Left kidney (tissue), 8 donors: ENCODE measurements at places on chromosomes 1 and 21. TPM values are rescaled to one million over a fixed set of nuclear protein-coding genes. Genes with fewer than 3 reads are reported as not detected.

DNA sequence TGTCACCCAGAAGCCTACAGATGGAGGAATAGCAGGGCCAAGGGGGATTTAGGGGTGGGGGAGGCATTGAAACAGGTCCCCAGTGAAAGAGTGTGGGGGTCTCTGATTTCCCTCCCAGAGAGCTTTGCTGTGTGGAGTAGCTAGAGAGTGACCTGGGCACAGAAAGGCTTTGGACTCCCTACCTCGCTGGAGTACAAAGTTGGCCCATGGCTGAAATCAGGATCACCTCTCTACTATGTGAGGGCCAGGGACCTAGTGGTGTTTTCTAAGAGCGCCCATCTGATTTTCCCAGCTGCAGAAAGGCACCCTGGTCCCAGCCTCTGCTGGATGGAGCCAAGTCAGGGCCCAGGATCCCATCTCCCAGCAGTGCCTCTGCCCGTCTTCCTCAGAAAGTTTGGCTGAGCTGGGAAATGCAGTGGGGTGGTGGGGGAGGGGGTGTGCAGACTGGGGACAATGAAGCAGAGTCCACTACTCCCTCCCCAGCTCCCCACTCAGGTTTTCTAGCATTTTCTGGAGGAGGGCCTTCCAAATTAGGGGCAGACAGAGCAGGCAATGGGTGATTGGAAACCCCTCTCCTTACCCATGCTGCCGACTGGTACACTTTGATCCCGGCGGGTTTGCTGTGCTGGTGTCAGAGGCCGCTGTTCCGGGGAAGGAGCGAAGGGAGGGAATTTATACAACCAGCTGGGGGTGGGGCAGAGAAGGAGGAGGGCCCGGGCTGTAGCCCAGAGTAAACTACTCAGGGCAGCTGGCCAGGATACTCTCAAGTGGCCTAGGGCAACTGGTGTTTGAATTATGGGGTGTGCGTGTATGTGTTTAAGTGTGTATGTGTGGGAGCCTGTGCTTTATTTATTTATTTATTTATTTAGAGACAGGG is at the start of gene SELENBP1:
TSS of gene SELENBP1 (minus strand) at position 648 of the 877 bp plus-strand sequence. CDS start at position 584, 64 bp downstream.
- peak; percentile 72 for DNase-seq

- no peak for DNase-seq
Observed at GRCh38 chr1:47443530-47444296, 5.9 kb downstream of the FOXD2 start.

DNA sequence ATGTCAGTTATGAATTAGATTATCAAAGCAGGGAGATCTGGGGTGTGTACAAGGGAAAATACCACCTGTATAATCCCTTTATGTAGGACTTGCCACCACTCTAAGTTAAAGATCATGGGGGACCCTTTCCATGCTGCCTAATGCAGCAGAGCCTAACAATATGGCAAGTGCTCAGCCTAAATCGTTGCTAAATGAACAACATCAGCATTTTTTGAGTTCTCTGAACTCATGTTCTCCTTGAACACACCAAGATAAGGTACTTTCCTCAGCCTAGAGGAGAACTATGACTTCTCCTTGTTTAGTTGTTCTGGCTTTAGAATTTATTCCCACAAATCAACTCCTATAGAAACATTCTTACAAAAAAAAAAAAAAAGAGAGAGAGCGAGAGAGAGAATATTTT is 177.0 kb downstream of the DUSP10 start:
- DNase-seq = no peak

DNA sequence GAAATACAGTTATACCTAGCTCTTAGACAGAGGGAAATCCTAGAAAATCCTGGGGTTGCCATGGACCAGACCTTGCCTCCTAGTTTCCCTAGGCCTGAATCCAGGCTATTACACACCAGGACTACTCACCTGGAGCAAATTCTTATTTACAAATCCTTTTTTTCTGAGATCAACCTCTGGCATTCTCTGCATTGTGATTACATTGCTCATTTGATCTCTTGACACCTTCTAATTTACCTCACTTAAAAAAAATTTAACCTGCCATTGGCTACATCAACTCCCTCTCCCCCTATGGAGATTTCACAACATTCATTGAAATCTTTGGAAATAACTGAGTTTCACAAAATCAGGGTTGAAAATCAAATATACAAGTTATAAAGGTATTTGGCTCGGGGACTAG is 2.9 kb upstream of the C1orf105 start:
- no peak for DNase-seq

Gene OR2G2
- not detected for polyA plus RNA-seq
